ENCODE measurements at places on chromosomes 7 and 10. TPM values are rescaled to one million over a fixed set of nuclear protein-coding genes. Genes with fewer than 3 reads are reported as not detected.

The PTER gene
- 2.9 TPM for polyA plus RNA-seq

DNA sequence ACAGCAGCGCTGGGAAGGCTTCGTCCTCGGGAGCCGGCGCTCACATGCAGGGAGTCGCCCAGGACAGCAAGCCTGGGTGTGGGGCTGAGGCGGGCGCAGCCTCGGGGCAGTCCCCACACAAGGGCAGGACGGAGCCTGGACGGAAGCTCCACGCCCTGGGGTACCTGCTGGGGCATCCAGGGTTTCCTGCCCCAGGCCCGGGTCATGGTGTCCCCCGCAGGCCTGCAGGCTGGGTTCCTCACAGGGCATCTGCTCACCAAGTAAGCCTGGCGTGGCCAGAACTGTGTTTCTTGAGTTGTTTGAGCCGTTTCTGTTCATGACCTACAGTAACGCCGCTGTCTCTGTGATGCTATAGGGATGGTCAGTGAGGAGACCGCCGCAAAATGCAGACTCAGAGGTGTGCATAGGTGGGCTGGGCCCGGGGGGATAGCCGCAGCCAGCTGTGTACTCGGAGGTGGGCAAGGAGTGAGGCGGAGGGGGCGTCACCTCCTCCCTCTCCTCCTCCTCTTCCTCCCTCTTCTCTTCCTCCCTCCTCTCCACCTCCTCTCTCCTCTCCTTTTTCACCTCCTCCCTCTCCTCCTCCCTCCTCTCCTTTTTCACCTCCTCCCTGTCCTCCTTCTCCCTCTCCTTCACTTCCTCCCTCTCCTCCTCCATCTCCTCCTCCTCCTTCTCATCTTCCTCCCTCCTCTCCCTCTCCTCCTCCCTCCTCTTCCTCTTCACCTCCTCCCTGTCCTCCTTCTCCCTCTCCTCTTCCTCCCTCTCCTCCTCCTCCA is 438.9 kb downstream of the DNAJB6 start:
- no peak for DNase-seq

DNA sequence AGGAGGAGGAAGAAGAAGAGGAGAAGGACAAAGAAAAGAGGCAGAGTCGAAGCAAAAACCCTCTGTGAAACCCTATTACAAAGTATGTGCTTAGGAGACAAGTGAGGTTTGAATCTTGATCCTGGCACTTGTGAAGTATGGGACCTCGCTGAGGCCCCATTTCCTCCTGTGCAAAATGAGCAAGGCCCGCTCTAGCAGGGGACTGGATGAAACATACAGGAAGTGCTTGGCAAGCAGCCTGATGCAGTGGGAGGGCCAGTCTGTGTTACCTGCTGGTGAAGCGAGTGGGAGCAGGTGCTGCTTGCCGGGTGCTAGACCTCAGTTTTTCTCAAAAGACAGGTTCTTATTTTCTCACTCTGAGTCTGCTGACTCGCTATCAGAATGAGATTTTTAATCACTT is 150.4 kb downstream of the JCAD start:
- no peak for DNase-seq

The CNTNAP2 gene
- 0.07 TPM for polyA plus RNA-seq

The EPHA1 gene
- polyA plus RNA-seq: 0.12 TPM

GRCh38 chr10:93495654-93496321 is 624 bp upstream of the CEP55 start:
- DNase-seq: no peak

The ASB10 gene
- 63.4 TPM for polyA plus RNA-seq

DNA sequence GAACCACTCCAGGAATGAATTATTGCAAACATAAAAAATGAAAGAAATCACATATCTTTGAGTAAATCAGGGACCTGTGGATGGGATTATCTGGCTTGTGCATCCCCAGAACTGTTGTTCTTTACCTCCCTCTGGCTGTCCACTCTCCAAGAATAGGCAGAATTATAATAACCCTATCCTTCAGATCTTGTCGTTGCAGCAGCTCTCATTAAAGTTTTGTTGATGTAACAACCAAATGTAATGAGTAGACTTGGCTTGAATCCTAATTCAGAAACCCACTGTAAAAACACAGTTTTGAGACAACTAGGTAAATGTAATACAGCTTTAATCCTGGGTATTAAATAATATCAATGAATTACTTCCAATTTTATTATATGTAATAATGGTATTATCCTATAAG is 16.2 kb downstream of the LSM5 start:
- DNase-seq: no peak

- no peak for DNase-seq
Measured at GRCh38 chr7:138458576-138459412, 1.3 kb upstream of the TRIM24 start.

GRCh38 chr10:97777143-97777542 is 5.3 kb upstream of the SFRP5 start:
- DNase-seq: no peak

GRCh38 chr10:132861116-132861691 is 75.3 kb upstream of the NKX6-2 start:
- no peak for DNase-seq

GRCh38 chr7:115273139-115273772 is 351.4 kb downstream of the MDFIC start:
- no peak for DNase-seq

DNA sequence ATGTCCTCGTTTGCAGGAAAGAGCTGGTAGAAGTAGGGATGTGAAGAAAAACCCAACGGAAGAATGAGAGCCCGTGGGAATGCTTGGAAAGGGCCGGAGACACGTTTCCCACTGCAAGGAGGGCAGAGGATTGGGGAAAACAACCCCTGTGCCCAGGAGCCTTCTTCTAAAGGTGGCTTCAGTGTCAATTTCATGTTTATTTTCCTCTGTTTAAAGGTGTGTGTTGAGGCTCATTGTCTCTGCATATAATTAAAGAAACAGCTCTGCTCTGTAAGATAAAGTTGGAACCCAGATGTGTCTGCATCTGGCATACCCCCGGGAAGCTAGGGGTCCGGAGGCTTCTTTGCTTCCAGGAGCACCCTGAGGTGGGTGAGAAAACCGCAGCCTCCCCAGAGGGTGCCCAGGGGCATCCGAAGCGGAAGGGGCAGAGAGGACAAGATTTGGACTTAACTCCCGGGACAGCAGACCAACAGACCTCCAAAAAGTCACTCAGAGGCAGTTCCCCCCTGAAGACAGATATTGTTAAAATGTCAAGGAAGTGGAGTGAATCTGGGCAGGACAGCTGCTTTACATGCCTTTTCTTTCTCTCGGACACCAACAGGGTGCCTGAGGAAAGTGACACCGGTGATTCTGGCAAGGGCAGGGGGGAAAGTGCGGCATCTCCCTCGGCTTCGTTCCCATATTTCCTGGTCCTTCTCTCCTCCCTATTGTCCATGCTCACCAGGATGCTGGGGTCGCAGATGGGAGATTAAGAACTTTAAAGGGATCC is 8.6 kb upstream of the GATA3 start:
- DNase-seq: no peak

The SRRM3 gene
- polyA plus RNA-seq: 12.9 TPM

The TMEM139 gene
- 18.0 TPM for polyA plus RNA-seq

DNA sequence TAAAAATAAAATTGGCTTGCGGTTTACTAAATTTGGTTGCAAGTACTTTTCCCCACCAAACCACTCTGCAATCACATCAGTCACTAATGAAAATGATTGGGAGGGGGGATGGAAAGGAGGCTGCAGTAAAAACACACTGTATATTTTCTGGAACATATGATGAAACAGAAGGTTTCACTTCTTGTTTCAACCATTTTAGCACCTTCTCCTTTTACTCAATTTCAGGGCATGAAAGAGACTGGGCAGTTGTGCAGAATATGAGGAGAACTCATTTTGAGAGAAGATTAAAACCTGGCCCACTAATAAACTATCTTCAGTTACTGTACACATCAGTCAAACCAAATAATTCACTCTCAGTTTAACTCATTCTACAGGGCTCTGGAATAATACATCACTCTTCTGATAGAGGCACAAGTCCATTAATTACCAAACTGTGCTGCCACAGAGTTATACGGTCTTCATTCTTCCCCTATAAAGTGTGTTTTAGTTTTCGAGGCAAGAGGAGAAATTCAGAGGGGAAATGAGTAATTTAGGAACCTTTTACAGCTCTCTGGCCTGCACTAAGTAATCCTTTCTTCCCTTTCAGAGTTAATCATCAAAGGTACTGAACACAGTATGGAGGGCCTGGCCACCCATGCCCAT is 25.5 kb downstream of the JAZF1 start:
- no peak for DNase-seq

DNA sequence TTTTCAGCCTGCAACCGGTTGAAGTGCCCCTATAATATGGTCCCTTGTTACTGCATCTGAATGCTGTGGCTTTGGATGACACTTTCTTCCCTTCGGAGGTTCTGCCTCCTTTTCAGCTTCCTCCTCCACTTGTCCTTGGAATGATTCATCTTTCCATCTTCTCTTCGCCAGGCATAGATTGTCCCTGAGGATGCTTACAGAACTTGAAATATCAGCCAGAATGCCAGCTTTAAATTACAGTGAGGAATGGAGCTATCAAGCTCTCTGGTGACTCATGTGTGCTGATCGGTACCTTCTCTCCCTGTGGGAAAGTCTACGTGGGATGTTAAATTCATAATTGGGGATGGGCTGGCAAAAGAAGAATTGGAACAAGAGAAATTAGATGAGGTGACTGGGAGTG is 45.9 kb upstream of the PDK4 start:
- no peak for DNase-seq

DNA sequence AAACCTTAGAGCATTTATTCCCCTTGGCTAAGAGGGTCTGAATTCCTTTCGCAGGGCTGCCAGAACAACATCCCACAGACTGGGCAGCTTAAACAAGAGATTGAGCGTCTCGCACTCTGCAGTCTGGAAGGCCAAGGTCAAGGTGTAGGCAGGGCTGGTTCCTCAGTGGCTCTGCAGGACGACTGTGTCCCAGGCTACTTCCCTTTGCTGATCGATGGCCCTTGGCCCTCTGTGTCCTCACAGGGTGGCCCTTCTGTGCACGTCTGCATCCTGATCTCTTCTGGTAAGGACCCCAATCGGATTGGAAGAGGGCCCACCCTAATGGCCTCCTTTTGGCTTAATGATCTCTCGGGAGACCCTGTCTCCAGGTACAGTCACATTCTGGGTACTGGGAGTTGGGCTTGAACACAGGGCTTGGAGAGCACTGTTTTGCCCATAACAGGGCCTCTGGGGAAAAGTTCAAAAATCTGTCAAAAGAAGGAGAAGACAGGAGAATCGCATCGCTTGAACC is 35.1 kb upstream of the DNAJB6 start:
- DNase-seq: no peak

The ATG9B gene
- 0.59 TPM for polyA plus RNA-seq

DNA sequence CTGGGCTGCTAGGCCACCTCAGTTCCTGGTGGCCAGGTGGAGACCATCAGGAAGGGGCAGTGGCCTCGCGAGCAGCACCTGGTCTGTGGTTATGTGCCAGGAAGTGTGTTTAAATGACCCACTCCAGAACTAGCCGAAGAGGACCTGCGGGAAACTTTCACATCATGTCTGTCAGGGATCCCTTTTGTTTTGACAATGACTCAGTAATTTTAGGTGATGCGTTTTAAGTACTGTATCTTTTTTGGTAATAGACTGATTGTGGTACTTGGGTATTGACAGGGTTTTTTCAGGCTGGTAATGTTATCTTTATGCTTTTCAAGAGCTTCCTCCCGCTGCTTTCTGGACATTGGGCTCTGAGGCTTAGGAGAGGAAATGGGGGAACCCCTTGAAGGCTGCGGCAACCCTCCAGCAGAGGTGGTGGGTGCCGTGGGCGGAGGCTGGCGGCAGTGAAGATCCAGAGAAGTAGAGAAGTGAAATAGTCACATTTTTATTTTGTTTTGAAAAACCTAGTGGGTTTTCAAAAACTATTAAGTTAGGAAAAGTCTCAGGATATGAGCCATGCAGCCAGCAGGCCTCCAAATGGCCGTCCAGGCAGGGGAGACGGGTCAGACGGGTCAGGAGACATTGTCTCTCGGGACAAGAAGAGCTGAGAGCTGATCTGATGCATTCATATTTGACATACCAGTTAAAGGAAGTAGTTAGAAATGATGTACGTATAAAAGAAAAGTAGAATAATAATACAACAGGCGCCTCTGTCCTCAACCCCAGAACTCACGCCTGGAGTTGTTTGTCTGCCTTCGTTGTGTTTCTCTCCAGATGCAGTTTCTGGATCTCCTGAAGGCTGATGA is 27.7 kb downstream of the PPP2R2D start:
- DNase-seq: peak; percentile 43

GRCh38 chr10:79418274-79418673 is 27.1 kb downstream of the ZCCHC24 start:
- DNase-seq: no peak

GRCh38 chr7:50351267-50351666 is 46.8 kb downstream of the IKZF1 start:
- no peak for DNase-seq

- DNase-seq: peak; percentile 58
Measured at GRCh38 chr7:131231381-131232220, 96.1 kb upstream of the MKLN1 start.

The NKX2-3 gene
- polyA plus RNA-seq: not detected

- DNase-seq: no peak
Measured at GRCh38 chr10:89476150-89476549, 59.2 kb downstream of the SLC16A12 start.

The RASSF4 gene
- 41.2 TPM for polyA plus RNA-seq

- DNase-seq: peak; percentile 88
Measured at GRCh38 chr7:5425507-5426225, 2.0 kb upstream of the TNRC18 start.

GRCh38 chr7:82384051-82384464 is 59.5 kb downstream of the CACNA2D1 start:
- DNase-seq: no peak
